ENCODE measurements at places on chromosomes 3 and 15. TPM values are rescaled to one million over a fixed set of nuclear protein-coding genes. Genes with fewer than 3 reads are reported as not detected.

The HRH1 gene
- total RNA-seq: 3.9 TPM

The ANKRD34C gene
- total RNA-seq: not detected

The ZPLD1 gene
- not detected for total RNA-seq

The TF gene
- total RNA-seq: 2.6 TPM

The KLHL40 gene
- total RNA-seq: not detected

The LMLN gene
- 3.3 TPM for total RNA-seq

The ILDR1 gene
- total RNA-seq: not detected

The MAP1A gene
- 33.2 TPM for total RNA-seq

GRCh38 chr3:147987549-147987948, 578.4 kb downstream of the ZIC1 start:
- no peak overlapping the region for H3K27ac ChIP-seq
- no peaks in the 10 kb centered on the region for H3K36me3 ChIP-seq
- no peak for DNase-seq
- H3K27me3 ChIP-seq: no peaks in the 10 kb centered on the region
- H3K4me1 ChIP-seq: no peaks in the 10 kb centered on the region
- no peak overlapping the region for H3K4me3 ChIP-seq

- H3K36me3 ChIP-seq: peaks cover 71% of the 10 kb centered on the region
- H3K27ac ChIP-seq: no peak overlapping the region
- no peaks in the 10 kb centered on the region for H3K27me3 ChIP-seq
- DNase-seq: no peak
- no peak overlapping the region for H3K4me3 ChIP-seq
- no peaks in the 10 kb centered on the region for H3K4me1 ChIP-seq
Measured at GRCh38 chr3:50050361-50050760, 38.4 kb upstream of the RBM5 start.

- H3K27me3 ChIP-seq: no peaks in the 10 kb centered on the region
- H3K27ac ChIP-seq: no peak overlapping the region
- no peaks in the 10 kb centered on the region for H3K4me1 ChIP-seq
- H3K36me3 ChIP-seq: peaks cover 4% of the 10 kb centered on the region
Measured at GRCh38 chr3:114333923-114334240, 40.1 kb downstream of the TIGIT start.

GRCh38 chr3:14522768-14523167, 17.4 kb downstream of the GRIP2 start:
- peak; percentile 40 for DNase-seq
- H3K4me3 ChIP-seq: no peak overlapping the region
- peak overlapping the region; percentile 34 for H3K27ac ChIP-seq
- no peaks in the 10 kb centered on the region for H3K27me3 ChIP-seq

DNA sequence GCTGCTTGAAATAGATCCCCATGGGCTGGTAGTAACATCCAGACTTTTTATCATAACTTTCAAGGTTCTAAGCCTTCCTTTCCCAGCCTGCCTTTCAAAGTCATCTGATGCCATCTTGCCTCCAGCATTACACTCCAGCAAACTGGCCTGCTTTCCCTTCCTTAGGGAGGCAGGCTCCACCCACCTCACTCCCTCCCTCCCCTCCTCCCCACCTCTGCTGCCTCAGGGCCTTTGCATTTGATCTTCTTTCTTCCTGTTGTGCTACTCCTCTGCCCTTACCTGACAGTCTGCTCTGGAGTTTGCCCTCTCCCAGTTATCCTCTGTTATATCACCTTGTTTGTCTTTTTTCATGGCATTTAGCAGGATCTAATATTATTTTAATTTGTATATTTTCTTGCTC, 319.5 kb downstream of the KCNH8 start:
- H3K4me3 ChIP-seq: no peak overlapping the region
- no peak overlapping the region for H3K27ac ChIP-seq
- H3K27me3 ChIP-seq: no peaks in the 10 kb centered on the region
- H3K4me1 ChIP-seq: no peaks in the 10 kb centered on the region

DNA sequence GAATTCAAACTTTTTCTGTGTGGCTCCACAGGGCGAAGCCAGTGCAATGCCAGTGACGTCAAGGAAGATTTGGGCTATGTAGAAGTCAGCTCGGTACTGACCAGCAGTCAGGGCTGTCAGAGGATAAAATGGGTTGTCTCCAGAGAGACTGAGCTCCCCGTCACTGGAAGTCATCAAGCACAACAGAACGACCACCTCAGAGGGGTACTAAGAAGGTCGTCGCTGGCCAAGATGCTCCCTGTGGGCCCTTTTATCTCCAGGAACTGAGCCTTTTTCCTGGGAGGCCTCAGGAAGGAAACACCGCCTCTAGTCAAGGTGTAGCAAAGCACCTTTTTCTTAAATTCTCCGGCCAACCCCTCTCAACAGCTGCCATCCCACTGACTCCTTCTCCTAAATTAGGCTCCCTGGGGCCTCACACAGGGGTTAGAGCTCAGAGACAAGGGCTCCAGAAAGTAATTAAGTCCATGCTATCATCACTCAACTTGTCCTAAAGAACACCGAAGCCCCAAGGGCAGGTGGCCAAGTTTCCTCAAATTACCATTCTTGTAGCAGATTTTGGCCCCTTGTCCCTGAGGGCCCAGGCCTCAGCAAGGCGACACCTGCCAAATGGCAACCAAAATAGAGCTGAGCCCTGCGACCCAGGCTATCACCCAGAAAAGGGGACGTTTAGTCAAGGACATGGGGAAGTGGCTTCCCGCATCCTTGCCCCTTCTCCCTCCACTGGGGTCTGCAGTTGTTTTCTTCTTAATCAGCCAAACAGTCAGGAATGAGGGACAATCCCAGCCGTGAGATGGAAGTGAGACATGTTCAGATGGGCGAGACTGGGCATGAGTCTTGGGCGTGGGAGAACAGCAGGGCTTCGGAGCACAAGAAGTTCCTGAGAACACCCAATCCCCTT, 48.0 kb downstream of the SSUH2 start:
- no peak overlapping the region for H3K27ac ChIP-seq
- H3K4me1 ChIP-seq: no peaks in the 10 kb centered on the region
- no peak overlapping the region for H3K4me3 ChIP-seq
- H3K36me3 ChIP-seq: no peaks in the 10 kb centered on the region
- DNase-seq: no peak

DNA sequence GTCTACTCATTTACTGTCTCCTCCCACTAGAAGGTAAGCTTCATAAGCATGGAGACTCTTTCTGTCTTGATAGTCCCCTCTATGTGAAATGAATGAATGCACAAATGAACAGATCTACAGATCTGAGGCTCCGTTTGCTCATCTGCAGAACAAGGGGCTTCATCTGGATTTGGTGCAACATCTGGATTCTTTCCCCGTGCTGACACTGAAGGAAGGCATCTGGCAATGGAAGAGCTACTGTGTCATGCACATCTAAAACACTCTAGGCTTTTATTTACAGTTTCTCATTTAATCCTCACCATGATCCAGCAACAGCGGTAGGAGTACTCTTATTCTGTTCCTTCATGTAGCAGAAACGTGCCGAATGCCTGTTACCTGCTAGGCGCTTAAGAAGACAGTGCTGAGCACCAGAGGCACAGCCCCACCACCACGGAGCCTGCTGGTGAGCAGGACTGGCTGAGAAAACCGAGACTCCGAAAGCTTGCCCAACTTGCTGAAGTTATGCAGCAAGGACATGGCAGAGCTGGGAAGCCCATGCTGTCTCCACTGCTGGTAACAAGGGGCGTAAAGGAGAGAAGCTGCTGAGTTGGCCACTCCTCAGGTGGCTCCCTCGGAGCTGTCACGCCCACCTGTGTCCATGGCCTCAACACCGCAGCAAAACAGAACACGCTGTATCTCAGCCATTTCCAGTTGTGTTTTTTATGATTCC, 31.1 kb downstream of the LSM3 start:
- no peak overlapping the region for H3K4me3 ChIP-seq
- no peaks in the 10 kb centered on the region for H3K27me3 ChIP-seq
- no peak overlapping the region for H3K27ac ChIP-seq

DNA sequence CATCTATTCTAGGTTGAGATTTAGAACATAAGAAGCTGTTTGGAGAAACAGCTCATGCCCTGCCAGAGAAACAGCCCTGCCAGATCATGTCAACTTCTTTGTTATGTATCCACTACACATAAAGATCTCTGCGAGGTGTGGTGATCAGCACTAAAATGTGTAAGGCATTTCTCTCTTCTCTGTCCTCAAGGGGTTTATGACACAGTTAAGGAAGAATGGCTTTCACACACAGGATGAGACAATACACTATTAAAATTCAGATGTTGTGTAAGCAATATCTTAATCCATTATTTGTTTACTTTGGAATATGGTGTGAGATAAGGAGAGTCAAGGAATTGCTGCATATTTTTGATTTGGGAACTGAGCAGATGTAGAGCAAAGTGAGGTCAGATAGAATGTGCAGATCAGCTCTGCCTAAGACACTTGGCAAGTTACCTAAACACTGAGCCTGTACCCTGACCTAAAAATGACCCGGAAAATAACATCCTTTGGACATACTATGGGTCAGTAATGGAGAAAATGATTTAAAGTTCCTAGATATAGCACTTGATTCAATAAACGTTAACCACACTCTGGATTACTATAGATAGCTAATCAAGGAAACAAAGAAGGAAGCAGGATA, 434.7 kb upstream of the PDZRN3 start:
- no peak overlapping the region for H3K4me3 ChIP-seq
- H3K36me3 ChIP-seq: no peaks in the 10 kb centered on the region
- DNase-seq: no peak
- H3K27ac ChIP-seq: no peak overlapping the region

DNA sequence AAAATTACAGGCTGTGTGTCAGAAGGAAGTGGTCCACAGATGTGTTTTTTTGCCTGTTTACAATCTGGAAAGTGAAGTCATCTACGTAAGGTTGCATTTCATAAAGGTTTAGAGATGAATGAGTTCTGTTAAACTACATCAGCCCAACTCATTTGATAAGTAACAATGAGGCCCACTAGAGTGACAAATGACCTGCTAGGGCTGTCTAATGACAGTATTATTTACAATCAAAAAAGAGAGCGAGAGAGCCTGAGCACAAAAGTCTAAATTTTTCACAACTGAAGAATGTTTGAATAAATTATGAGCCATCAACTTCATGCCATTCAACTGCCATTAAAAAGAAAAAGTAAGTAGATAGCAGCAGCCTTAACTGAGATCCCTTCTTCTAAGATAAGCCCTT, 135.7 kb upstream of the TBL1XR1 start:
- no peaks in the 10 kb centered on the region for H3K27me3 ChIP-seq
- H3K36me3 ChIP-seq: no peaks in the 10 kb centered on the region
- peaks cover 16% of the 10 kb centered on the region for H3K4me1 ChIP-seq
- H3K27ac ChIP-seq: no peak overlapping the region

DNA sequence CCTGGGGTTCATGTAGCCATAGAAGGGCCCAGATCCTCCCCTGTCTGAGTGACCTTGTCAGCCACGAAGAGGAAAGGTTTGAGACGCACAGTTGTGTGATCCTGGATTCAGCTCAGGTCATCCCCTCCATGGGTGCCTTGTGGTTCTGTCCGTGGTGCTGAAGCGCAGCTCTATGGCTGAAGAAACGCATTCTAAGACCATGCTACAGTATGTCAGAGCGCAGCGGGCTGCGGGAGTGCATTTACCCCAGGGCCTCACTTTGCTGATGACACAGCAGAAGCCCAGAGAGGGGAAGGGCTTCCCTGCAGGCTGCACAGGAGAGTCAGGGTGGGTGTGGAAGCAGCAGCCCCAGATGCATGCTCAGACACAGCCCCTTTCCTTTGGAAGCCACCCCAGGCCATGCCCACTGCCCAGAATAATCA, 68.8 kb upstream of the IQSEC1 start:
- no peak overlapping the region for H3K27ac ChIP-seq
- peaks cover 4% of the 10 kb centered on the region for H3K27me3 ChIP-seq
- DNase-seq: peak; percentile 46

All from sigmoid colon (tissue), 7 donors.